ENCODE measurements at places on chromosomes 7 and 10.

DNA sequence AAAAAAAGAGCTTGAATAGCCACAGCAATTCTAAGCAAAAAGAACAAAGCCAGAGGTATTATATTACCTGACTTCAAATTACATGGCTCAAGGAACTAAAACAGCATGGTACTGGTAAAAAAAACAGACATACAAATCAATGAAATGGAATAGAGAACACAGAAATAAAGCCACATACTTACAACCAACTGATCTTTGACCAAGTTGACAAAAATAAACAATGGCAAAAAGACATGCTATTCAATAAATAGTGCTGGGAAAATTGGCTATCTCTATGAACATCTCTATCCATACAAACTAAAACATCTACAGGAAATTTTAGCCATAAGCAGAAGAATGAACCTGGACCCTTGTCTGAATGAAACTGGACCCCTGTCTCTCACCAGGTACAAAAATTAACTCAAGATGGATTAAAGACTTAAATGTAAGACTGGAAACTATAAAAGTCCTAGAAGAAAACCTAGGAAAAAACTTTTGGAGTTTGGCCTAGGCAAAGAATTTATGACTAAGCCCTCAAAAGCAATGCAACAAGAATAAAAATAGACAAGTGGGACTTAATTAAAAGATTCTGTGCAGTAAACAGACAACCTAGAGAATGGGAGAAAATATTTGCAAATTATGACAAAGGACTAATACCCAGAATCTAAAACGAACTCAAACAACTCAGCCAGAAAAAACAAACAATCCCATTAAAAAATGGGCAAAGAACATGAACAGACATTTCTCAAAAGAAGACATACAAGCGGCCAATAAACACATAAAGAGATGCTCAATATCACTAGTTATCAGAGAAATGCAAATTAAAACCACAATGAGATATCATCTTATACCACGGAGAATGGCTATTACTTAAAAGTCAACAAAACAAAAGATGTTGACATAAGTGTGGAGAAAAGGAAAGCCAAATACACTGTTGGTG, 72.8 kb upstream of the DDC start:
- no peak for DNase-seq

- DNase-seq = no peak
Observed at GRCh38 chr7:101699881-101700823, 71.1 kb upstream of the MYL10 start.

GRCh38 chr7:6649241-6649961, 12.3 kb downstream of the ZNF316 start:
- no peak for DNase-seq

DNA sequence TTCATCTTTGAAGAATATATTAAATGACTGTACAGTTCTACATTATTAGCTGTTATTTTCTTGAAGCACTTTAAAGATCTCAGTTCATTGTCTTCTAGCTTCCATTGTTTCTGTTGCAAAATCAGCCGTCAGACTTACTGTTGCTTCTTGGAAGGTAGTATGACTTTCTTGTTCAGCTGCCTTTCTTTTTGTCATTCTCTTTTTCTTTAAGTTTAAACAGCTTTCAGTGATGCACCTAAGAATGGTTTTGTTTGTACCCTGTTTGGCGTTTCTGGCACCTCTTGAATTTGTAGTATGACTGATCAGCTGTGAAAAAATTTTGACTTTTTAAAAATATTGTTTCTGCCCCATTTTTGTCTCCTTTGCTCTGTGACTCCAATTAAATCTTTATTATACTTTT, 9.3 kb downstream of the MKLN1 start:
- DNase-seq = no peak

DNA sequence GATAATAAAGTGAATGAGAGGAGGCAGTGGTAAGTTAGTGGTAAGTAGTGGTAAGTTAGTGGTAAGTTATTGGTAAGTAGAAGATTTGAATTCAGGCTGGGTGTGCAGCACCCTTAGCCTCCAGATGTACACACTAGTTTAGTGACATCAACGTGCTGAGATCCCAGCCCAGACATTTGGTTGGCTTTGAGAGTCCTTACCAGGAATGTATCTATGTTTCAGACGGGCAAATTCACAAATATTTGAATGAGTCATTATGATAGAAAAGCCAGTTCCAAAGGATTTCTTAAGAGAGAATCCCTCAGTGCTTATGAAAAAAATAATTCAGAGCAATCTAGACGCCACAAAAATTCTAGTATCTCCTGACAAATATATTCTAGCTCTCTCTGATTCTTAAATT, 70.0 kb downstream of the ARL4A start:
- DNase-seq = no peak

- no peak for DNase-seq
Observed at GRCh38 chr10:94571528-94571927, 25.9 kb downstream of the HELLS start.

DNA sequence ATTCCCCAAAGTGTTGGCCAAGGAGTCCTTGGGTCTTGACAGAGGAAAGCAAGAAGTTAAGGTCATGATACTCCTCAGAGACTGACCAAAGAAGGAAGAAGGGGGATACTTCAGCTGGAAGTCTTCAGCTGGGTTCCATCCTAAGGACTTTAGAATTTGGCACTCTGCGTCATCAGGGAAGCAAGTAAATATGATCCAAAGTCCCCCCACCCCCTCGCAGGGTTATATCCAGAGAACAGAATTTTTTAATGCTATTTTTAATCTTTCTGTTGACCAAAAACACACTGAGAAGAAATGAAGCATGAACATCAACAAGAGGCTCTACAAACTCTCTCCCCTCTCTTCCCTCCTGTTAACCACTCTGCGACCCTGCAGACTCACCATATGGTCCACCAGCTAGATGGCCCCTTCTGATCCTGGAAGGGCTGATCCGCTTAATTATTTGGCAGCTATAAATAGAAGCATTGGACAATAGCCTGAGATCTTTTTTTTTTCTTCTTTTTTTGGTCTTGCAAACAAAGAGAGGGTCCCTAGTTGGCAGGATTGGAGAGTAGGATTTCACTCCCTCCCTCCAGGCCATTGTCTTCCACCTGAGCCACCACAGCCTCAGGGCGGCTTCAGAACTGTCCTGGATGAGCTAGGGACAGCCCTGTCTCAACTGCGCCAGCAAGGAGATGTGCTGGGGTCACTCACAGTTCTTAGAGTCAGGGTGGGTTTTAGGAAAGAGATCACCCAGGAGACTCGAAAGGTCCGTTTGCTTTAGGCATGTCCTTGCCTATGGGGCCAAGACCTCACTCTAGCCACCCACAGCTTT, 196.0 kb downstream of the KCNMA1 start:
- no peak for DNase-seq

- no peak for DNase-seq
Observed at GRCh38 chr10:114195079-114195478, 15.9 kb downstream of the TDRD1 start.

DNA sequence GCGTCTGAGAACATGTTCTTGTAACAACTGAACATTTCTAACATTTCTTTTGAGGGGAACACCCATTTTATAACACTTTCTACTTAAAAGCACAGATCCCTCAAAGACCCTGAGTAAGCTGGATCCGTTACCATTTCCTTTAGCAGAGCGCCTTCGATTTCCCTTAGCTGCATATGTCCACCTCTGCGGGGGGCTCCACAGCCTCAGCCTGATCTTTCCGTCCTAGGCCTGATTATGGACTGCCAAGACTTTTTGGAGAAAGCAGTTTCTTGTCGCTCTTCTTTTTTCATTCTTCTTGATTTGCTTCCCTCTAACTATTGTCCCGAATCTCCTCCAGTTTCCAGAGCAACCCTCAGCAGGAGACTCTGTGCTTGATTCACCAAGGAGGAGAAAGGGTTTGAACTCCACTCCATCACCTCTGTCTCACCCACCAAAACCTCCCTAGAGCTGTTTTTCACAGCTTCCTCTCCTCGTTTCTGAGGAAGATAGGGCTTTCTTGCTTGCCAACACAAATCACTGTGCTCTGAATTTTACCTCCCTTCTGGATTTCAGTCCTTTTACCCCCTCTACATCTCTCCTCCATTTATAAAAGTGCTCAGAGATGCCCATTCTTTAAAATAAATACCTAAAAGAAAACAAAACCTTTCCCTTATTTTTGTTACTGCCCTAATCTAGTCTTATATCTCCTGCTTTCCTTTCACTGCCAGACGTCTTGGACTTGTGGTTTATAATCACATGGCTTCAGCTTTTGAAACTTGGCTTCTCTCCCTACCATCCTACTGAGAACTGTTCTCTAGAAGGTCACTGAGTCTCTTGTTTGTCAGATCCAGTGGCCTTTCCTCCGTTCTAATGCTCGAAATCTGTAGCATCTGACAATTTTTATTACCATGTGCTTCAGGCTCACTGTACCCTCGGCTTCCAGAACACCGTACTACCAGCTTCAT, 30.5 kb upstream of the ZRANB1 start:
- DNase-seq = no peak

DNA sequence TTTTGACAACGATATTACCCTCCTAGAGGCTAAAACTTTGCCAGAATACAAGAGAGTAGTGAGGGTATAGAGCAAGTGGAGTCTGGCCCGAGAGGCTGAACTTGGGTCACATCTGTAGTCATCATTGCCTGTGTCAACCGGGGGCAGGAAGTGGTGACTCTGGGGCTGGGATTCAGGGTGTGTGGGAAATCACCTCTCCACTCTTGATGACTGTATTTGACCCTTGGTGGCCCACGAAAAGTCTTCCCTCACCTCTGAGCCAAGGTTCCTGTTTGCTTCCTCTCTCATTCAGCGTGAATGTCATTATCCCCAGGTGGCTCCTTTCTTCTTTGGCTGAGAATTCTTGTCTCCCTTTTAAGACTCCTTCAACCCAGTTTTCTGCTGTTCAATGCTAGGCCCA, 240.4 kb downstream of the ABCA13 start:
- DNase-seq = no peak

- no peak for DNase-seq
Observed at GRCh38 chr7:141094336-141095070, 20.6 kb downstream of the TMEM178B start.

DNA sequence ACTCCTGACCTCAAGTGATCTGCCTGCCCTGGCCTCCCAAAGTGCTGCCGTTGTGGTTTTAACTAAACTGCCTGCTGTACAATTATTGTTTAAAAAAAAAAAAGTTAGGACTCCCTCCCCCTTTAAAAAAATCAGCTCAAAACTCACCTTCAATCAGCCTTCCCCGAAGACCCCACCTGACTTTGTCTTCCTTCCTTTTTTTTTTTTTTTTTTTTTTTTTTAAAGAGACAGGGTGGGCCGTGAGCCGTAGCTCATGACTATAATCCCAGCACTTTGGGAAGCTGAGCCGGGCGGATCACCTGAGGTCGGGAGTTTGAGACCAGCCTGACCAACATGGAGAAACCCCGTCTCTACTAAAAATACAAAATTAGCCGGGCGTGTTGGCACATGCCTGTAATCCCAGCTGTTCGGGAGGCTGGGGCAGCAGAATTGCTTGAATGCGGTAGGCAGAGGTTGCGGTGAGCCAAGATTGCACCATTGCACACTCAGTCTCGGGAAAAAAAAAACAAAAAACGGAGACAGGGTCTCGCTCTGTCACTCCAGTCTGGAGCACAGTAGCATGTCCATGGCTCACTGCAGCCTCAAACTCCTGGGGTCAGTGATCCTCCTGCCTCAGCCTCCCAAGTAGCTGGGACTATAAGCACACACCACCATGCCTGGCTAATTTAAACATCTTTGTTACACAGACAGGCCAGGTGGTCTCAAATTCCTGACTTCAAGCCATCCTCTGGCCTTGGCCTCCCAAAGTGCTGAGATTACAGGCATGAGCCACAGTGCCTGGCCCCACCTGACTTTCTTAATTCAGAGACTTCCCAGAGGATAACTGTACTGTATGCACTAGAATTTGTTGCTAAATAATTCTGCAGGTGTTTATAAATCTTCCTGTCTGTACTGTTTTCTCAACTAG, 3.2 kb downstream of the FIS1 start:
- DNase-seq = no peak

- DNase-seq = no peak
Observed at GRCh38 chr10:9596368-9596920, 1421.2 kb upstream of the CELF2 start.

GRCh38 chr7:34136698-34137097, 231.4 kb downstream of the BMPER start:
- DNase-seq = no peak

DNA sequence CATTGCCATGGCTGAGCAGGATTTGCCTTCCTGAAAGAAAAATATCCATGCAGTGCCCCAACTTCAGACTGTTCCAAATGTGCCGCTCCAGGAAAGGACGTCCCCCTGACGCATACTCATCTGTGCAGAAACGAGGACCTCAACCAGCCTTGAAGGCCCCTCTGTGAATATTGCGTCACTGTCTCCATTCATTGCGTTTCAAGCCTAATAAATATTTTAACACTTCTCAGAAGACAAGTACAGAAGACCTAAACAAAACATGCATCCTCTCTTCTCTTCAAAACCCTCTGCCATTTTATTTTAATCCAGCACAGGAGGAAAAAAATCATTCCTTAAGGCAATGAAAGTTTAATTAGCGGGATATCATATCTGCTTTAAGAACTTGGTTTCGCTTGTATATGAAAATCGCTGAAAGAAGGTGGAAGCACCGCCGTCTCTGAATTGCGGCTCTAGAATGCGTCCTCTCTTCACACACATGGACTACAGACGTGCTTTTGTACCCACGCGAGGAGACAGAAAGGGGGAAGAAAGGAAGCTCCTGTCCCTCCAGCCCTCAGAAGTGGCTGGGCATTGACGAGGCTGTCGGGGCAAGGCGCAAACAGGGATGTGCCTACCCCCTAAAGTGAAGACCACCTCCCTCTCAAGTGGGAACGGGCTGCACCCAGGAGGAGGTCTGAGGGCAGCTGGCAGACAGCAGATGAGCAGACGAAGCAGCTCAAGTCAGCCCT, 36.8 kb downstream of the RGS10 start:
- DNase-seq = no peak

GRCh38 chr10:11823122-11823988, at the start of gene PROSER2:
Gene PROSER2, plus strand, starts transcription at chr10:11823356. Its CDS starts 28,722 bp downstream, at chr10:11852078.
- DNase-seq = peak; percentile 14

- DNase-seq = no peak
Observed at GRCh38 chr7:47390914-47391313, 191.0 kb downstream of the TNS3 start.

DNA sequence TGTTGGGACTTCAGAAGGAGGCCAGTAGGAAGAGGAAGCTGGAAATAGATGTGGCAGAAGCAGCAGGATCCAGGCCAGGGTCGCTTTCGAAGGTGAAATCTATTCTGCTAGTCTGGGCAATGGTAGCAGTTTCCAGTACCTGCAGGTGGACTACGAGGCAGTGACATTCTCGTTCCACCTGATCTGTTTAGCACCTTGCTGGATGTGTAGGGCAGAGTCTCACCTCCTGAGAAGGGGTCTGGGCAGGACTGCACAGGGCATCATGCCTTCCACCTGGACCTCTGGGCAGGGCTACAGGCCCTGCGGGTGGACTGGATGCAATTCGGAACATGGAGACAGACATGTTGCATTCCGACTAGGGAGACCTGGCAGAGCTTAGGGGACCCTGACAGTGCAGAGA, 254.8 kb upstream of the ZNF32 start:
- no peak for DNase-seq

DNA sequence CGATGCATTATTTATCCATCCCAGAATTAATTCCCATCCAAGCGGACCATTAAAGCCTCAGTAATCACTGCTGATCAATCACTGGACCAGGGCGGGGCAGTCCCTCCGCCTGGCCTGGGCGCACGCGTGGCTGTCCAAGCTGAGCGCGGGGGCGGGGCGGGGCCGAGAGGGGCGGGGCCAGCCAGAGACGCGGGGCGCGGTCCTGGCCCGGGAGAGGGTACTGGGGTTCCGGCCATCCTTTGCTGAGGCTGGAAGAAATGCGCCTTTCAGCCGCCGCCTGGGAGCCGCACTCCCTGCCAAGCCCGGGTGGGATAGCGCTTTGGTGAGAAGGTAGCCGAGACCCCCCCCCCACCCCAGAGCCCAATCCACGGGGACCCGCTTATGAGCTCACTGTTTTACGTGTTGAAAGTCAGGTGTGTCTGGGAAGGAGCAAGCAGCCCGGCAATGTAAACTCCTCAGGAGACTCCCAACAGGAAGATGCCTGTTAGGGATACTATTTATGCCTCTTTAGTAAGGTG, at the start of gene ARHGAP22:
Gene ARHGAP22 (minus strand): TSS at position 83 of the 518 bp plus-strand sequence. CDS start 277 bp downstream, outside the sequence.
- DNase-seq = no peak

Measured in activated CD4-positive, alpha-beta T cell treated with anti-CD3 and anti-CD28 coated beads for 4 hours (primary cell).